ENCODE measurements at places on chromosomes 12 and 14. TPM values are rescaled to one million over a fixed set of nuclear protein-coding genes. Genes with fewer than 3 reads are reported as not detected.

REC8 gene
- 0.36 TPM for total RNA-seq

OAS1 gene
- not detected for total RNA-seq

LALBA gene
- total RNA-seq, result not detected

SLC22A17 gene
- 6.4 TPM for total RNA-seq

SERPINA9 gene
- total RNA-seq, result under 0.01 TPM

SLC6A13 gene
- total RNA-seq, result 0.28 TPM

MAP3K9 gene
- 0.28 TPM for total RNA-seq

GPR137C gene
- 0.72 TPM for total RNA-seq

RNASE3 gene
- total RNA-seq, result not detected

PMEL gene
- total RNA-seq, result 1.7 TPM

RIMKLB gene
- total RNA-seq, result 23.1 TPM

DCP1B gene
- total RNA-seq, result 13.3 TPM

C1QL4 gene
- 0.18 TPM for total RNA-seq

MVK gene
- total RNA-seq, result 6.9 TPM

WSB2 gene
- 180 TPM for total RNA-seq

EML5 gene
- total RNA-seq, result 22.2 TPM

RIPK3 gene
- total RNA-seq, result not detected

TNFAIP2 gene
- 5.0 TPM for total RNA-seq

TTC9 gene
- not detected for total RNA-seq

SERPINA12 gene
- not detected for total RNA-seq

TSPAN9 gene
- 17.7 TPM for total RNA-seq

IL23A gene
- not detected for total RNA-seq

KIF5A gene
- total RNA-seq, result 0.18 TPM

OXA1L gene
- total RNA-seq, result 40.0 TPM
